ENCODE measurements at places on chromosomes 1 and 21.

GRCh38 chr1:70355920-70356319, 1.4 kb upstream of the ANKRD13C start:
- DNase-seq = no peak

DNA sequence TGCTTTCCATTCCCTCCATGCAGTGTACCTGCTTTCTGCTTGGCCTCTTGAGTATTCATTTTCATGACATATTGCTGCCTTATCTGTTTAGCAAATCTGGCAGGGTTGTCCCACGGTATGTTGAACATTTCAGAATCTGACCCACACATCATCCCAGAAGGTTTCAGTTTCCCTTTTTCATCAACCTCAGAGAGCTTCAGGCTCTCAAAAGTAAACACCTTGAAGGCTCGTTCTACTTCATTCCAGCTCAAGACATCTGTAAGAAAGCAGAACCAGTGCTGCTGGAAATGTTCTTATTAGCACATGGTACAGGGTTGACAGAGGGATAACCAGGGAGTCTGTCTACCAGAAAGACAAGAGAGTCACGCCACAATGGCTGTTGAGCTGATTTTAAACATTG, 103.6 kb downstream of the SPAG17 start:
- DNase-seq = no peak

- no peak for DNase-seq
Observed at GRCh38 chr21:40512590-40512989, 334.4 kb downstream of the DSCAM start.

DNA sequence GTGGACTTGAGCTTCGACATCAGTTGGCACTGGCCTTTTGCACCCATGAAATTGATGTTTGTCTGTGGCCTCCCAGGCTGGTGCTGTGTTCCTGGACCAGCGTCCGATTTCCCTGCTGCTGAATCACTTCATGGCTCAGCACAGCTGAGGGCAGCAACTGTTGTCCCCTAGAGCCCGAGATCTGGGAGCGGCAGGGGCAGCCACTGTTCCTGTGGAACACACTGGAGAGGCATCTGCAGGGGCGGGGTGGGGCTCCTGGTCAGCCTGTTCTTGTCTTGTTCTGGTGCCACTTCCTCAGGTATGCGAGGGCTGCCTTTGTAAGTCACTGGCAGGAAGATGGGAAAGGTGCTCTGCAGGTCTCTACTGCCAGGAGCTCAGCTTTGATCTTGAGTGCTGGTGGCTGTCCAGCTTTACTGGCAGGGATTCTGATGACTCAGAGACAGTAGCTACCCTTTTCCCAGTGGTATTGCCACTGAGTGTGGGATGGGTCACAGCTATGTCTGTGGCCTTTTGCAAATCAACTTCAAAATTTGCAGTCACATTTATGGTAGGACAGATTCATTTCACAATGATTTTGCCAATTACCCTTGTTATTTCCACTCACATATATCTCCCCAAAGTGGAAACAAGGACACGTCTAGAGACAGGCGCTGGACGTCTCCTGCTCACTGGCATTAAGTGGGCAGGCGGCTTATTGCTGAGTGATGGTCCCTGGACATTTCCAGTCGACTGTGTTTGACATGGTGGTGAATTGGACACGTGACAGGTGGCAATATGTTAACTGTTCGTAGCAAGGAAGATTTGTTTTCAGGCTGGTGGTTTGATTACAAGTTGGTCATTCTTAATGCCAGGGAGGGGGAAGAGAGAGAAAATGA, 15.3 kb downstream of the AGPAT3 start:
- DNase-seq = no peak
